Upper lobe of left lung (tissue), 6 donors: ENCODE measurements at places on chromosomes 4 and X. TPM values are rescaled to one million over a fixed set of nuclear protein-coding genes. Genes with fewer than 3 reads are reported as not detected.

The HMGN5 gene
- 7.9 TPM for total RNA-seq

The CT45A5 gene
- total RNA-seq, result not detected

The SAGE1 gene
- not detected for total RNA-seq

The ATP2B3 gene
- 0.20 TPM for total RNA-seq

The LIMCH1 gene
- 231 TPM for total RNA-seq

The HTRA3 gene
- total RNA-seq, result 51.1 TPM

DNA sequence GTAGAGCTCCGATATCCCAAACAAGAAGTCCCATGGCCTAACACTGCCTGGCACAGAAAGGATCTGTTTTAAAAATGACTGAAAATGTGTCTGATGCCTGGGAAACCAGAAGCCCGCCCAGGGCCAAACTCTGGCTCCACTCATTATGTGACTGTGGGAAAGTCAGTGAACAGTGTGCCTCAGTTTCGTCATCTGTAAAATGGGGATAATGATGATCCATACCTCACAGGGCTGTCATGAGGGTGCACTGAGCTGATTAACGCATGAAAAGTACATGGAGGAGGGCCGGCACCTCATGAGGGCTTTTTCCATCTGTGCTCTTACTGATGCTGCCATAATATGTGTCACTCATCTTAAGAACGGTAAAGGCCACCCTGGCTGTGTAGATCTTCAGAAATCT, 5.1 kb downstream of the SLC2A9 start:
- H3K27ac ChIP-seq, result no peak overlapping the region
- H3K27me3 ChIP-seq, result no peaks in the 10 kb centered on the region
- H3K36me3 ChIP-seq, result no peaks in the 10 kb centered on the region
- no peak overlapping the region for H3K4me3 ChIP-seq

DNA sequence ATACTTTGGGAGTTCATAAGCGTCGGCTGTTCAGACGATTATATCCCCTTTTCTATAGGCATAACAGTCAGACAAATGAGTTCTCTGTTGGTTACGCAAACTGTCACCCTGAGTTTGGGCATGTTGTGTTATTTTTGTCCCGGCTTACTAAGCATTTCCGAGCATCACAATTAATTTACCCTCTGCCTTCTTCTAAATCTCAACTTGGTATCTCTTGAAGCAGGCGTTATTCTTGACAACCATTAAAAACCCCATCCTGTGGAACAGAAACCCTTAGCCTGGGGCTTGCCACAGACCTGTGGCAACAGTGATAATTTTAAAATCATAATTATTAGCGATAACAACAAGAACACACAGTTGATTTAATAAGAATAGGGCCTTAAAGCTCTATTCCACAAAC, 558.7 kb downstream of the INPP4B start:
- H3K4me1 ChIP-seq, result no peaks in the 10 kb centered on the region

DNA sequence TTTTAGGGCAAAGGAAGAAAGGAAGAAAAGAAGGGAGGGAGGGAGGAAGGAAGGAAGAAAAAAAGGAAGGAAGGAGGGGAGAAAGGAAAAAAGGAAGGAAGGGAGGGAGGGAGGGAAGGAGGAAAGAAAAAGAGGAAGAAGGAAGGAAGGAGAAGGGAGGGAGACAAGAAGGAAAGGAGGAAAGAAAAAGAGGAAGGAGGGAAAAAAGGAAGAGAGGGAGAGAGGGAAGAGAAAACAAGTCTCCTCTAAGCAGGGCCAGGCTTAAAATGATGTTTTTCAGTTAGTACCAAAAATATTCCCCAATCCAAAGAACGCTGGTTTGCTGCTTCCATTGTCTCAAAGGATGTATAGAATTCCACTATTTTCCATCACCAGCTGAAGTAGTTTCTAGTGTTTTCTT, 2.0 kb downstream of the TIGD4 start:
- H3K4me3 ChIP-seq, result no peak overlapping the region
- no peaks in the 10 kb centered on the region for H3K36me3 ChIP-seq
- H3K4me1 ChIP-seq, result peaks cover 32% of the 10 kb centered on the region
- no peak overlapping the region for H3K27ac ChIP-seq

DNA sequence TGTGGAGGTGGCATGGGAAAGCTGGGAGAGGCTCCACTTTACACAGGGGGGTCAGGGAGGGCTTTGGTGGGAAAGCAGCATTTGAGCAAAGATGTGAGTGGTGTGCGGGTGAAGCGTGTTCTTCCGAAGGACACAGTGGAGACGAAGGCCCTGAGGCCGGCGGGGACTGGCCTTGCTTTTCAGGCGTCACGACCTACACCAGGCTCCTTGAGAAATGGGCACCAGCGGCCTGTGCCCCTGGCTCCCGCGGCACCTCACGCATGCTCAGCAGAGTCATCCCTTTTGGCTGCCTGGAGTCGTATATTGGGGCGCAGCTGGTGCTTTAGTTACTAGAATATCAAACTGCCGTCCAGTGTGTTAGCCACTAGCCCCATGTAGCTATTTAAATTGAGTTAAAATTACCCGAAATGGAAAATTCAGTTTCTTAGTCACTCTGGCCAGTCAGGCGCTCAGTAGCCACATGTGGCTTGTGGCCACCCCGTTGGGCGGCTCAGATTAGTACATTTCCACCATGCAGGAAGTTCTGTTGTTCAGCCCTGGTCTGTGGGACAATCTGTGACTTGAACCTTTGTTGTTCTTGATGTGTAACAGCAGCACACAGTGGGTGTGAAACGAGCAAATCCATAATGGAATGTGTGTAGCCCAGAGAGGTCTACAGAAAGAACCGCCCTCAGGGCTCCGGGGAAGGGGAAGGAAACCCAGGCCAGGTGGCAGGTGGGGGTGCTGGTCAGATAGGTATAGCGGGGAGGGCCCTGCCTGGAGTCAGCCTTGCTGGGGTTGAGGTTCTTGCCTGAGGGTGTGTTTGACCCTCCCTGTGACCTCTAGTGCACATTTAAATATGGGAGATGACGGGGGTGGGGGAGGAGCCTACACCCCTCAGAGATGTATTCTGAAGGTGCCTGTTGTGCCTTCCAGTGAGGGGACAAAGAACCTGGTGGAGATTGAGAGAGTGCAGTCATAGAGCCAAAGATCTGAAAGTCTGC, 30.4 kb downstream of the TBC1D14 start:
- no peak overlapping the region for H3K4me3 ChIP-seq
- H3K27ac ChIP-seq, result peak overlapping the region; percentile 63
- H3K4me1 ChIP-seq, result peaks cover 49% of the 10 kb centered on the region
- H3K27me3 ChIP-seq, result no peaks in the 10 kb centered on the region

- no peaks in the 10 kb centered on the region for H3K4me1 ChIP-seq
- no peaks in the 10 kb centered on the region for H3K27me3 ChIP-seq
- H3K36me3 ChIP-seq, result no peaks in the 10 kb centered on the region
- H3K27ac ChIP-seq, result no peak overlapping the region
- no peak overlapping the region for H3K4me3 ChIP-seq
- no peak for DNase-seq
Measured at GRCh38 chr4:3707423-3708102, 58.6 kb upstream of the ADRA2C start.

DNA sequence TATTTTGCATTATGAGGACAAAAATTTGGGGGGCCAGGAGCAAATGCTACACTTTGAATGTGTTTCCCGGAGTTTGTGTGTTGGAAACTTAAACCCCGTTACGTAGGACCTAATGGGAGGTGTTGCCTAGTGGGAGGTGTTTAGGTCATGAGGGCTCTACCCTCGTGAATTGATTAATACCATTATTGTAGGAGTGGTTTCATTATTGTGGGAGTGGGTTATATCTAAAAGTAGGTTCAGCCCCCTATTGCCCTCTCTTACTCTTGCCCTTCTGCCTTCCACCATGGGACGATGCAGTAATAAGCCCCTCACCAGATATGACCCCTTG, 15.5 kb downstream of the UBA6 start:
- H3K4me3 ChIP-seq, result no peak overlapping the region
- no peak overlapping the region for H3K27ac ChIP-seq
- no peak for DNase-seq

DNA sequence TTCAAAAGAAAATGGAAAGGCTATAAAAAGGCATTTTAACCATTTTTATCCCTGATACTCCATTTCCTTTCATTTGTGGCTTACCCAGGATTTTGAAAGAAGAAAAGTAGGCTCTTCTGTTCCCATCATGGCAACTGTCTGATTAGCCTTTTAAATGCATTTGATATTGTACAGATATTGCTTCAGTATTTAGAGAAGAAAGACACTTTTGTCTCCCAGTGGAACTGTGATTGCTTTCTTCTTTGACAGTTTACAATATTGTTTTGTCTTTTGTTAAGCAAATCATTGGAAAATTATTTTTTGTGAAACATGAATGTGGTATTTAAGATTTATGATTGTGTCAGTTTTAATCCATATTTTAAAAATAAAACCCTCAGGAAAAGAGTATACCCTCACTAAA, 297.4 kb upstream of the TACR3 start:
- no peaks in the 10 kb centered on the region for H3K36me3 ChIP-seq
- H3K4me1 ChIP-seq, result no peaks in the 10 kb centered on the region
- H3K4me3 ChIP-seq, result no peak overlapping the region
- no peak for DNase-seq
- no peak overlapping the region for H3K27ac ChIP-seq

DNA sequence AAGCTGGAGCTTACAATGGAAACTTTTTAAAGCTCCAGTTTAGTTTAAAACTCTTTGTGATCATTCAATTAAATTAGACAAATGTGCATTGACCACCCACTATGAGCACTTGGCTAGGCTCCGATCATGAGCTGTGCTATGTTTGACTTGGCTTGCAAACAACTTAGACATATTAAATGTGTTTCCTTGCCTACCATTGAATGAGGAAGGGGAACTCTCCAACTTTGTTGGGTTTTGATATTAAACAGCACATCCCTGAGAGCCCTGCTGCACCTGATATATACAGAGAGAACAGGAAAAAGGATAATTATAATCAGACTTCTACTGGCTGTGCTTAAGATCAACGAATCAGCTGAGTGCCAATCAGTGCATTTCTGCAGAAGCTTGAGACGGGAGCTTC, 71.4 kb upstream of the ADGRL3 start:
- no peaks in the 10 kb centered on the region for H3K27me3 ChIP-seq
- H3K4me3 ChIP-seq, result no peak overlapping the region

DNA sequence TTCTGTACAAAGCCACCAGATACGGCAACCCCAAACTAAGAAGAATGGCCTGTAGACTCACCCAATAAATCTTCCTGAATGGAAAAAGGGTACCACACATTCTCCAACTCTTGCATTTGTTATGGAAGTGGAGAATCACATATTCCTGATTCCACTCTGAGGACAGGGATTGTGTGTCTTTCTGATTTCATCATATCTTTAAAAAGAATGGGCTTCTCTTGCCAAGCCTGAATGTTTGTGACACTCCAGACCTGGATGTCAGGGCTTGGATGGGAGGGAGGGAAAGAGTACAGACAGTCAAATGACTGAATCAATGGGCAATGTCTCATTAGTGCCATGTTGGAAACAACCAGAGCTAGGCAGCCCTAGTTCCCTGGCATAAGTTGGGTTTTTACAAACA, 77.4 kb downstream of the PLAC1 start:
- no peaks in the 10 kb centered on the region for H3K27me3 ChIP-seq
- H3K36me3 ChIP-seq, result no peaks in the 10 kb centered on the region
- no peak overlapping the region for H3K27ac ChIP-seq
- H3K4me3 ChIP-seq, result no peak overlapping the region

DNA sequence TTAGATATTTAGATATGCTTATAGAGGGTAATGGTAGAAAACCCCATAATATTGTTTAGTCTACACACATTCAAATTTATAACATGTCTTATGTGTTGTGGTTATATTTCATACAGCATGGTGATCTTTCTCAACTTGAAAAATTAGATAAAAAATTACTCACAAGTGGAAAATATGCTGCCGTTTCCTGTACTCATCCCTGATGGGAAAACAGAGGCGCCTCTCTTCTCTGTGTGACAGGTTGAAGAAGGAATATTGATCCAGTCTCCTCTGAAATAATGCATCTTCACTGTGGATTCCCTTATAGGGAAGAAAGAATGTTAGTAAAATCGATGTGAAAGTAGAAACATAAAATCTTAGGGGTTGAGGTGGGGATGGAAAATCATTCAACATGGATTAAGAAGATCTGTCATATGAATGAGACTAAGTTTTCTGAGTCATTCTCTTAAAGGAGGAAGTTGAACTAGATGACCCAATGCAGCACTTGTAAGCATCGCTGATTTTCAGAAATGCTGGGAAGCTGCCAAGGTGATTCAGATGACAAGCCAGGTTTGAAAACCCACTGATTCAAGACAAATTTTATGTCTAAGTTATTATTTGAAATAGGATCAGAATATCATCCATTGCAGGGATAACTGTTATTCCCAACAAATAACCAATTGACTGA, 70.7 kb downstream of the ANKRD50 start:
- H3K4me3 ChIP-seq, result no peak overlapping the region
- H3K4me1 ChIP-seq, result no peaks in the 10 kb centered on the region
- H3K36me3 ChIP-seq, result no peaks in the 10 kb centered on the region
- DNase-seq, result no peak
- H3K27ac ChIP-seq, result no peak overlapping the region
- H3K27me3 ChIP-seq, result no peaks in the 10 kb centered on the region

GRCh38 chr4:102518703-102519131, 17.6 kb downstream of the NFKB1 start:
- H3K36me3 ChIP-seq, result no peaks in the 10 kb centered on the region
- no peak overlapping the region for H3K4me3 ChIP-seq

GRCh38 chrX:42759881-42760280, 18.1 kb downstream of the PPP1R2C start:
- no peaks in the 10 kb centered on the region for H3K4me1 ChIP-seq
- no peaks in the 10 kb centered on the region for H3K36me3 ChIP-seq
- no peak overlapping the region for H3K4me3 ChIP-seq
- no peak overlapping the region for H3K27ac ChIP-seq
- no peak for DNase-seq

- no peak overlapping the region for H3K27ac ChIP-seq
- DNase-seq, result no peak
- no peaks in the 10 kb centered on the region for H3K27me3 ChIP-seq
- no peaks in the 10 kb centered on the region for H3K36me3 ChIP-seq
- no peak overlapping the region for H3K4me3 ChIP-seq
Measured at GRCh38 chr4:37132351-37132974, 112.1 kb upstream of the NWD2 start.

DNA sequence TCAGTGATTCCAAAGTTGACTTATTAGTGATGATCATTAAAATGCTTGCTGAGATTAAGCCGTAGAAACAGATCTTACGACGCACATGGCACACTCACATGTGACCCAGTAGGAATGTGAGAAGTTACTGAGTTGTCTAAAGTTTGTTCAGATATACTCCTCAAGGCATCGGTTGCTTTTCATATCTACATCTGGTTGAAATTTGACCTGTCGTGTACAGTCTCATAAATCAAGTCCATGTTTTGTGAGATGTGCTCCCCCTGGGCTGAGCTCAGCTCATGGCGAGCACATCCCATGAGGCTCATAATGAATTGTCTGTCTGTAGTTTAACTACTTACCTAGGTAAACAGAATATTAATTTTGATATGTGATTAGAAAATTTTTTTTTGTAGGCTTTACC, 67.0 kb downstream of the TNIP2 start:
- H3K4me1 ChIP-seq, result peaks cover 5% of the 10 kb centered on the region
- peaks cover 71% of the 10 kb centered on the region for H3K36me3 ChIP-seq
- H3K4me3 ChIP-seq, result no peak overlapping the region

DNA sequence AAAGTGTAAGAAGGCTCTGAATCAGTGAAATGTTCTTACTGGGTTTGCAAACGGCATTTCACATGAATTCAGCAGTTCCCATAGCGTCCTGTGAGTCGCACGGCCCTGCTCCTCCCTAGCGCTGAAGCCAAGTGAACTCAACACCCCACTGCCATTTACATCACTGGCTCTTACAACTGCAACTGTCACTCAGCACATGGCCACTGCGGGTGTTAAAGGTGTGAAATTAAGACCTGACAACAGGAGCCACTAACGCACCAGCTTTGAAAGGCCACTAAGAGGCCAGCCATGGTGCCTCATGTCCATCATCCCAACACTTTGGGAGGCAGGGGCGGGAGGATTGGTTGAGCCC, 31.7 kb downstream of the RNF212 start:
- DNase-seq, result no peak
- peaks cover 3% of the 10 kb centered on the region for H3K4me1 ChIP-seq
- no peak overlapping the region for H3K4me3 ChIP-seq
- no peak overlapping the region for H3K27ac ChIP-seq
- no peaks in the 10 kb centered on the region for H3K27me3 ChIP-seq
- H3K36me3 ChIP-seq, result no peaks in the 10 kb centered on the region
